ENCODE measurements at places on chromosomes 5 and 9.

DNA sequence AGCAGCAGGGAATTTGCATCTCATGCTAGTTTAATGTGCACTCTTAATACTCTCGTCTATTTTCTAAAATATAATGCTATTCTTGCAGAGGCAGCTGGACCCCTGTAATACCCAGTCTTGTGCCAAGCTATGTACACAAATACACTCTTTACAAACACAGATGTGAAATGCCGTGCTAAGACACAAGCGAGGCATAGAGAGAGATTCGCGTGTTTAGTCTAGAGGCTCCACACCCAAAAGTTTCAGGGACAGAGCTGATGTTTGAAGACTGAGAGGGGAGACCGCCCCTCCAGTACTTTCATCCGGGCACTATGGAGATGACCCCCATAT is 1.2 kb downstream of the DPYSL3 start:
- no peak for DNase-seq

DNA sequence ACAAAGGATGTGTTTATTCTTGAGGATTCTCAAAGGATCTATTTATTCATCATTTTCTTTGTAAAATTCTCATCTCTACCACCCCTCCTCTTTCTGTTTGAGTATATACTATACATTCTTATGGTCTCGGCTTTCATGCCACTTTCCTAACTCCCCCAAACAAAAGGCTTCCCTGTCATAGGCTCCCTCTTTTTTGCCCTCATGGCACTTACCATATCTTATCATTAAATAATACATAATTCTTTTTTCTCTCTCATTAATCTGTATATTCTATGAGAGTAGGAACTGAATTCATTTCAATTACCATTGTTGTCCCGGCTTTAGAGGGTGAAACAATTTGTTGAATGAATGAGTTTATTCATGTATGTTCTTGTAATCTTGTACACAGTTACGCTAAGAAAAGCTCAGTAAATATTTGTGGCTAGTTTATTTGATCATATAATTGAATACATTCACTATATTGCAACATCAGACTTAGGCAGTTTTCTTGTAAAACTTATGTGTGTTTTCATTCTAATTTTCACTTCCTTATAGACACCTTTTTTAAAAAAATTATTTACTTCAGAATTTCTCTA is 254.6 kb downstream of the EDIL3 start:
- DNase-seq, result no peak

DNA sequence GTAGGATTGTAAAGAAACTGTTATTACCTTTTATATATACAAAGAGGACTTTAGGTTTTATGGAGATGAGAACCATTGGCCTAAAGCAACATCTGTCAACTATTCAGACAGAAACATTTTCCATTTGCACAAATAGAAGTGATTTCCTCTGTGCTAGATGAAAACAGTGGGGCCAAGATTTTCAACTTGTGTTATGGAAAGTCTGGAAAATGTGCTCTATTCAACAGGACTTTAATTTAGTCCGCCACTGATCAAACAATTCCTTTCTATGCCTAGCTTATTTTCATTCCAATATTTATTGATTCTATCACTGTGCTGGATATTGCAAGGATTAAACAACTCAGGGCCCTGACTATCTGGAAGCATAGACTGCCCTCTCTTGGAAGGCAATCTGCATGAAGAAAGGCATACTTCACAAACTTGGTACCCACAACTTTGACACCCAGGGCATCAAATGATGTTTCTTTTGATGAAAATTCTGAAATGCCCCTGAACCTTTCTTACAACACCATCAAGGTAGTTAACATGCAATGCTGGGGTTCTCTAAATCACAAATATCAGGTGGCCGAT is 126.6 kb upstream of the HMHB1 start:
- DNase-seq, result no peak

GRCh38 chr5:172749076-172749475 is 21.9 kb downstream of the DUSP1 start:
- DNase-seq, result no peak

DNA sequence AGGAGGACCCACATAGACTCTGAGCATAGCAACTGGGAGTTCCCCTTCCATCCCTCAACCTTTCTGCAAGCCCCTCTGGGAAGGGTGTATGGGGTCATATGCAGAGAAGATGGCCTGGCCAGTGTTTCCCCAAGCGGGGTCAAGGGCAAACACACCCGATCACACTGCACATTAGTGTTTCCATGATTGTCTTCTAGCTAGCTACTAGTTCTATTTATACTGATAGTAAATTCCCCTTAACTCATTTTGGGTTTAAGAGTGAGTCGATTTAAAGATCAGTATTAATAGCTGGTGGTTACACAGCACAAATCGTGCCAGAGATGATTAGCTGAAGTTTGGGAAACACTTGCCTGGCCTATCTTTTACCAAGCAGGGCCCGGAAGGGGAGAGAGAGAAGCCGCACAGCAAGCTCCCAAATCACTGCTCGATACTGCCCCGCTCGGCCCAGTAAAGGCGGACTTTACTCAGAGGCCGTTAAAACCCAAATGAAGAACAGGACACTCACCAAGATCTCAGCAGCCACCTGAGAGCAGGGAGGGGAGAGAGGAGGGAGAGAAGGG is 29.4 kb upstream of the TNIP1 start:
- no peak for DNase-seq

DNA sequence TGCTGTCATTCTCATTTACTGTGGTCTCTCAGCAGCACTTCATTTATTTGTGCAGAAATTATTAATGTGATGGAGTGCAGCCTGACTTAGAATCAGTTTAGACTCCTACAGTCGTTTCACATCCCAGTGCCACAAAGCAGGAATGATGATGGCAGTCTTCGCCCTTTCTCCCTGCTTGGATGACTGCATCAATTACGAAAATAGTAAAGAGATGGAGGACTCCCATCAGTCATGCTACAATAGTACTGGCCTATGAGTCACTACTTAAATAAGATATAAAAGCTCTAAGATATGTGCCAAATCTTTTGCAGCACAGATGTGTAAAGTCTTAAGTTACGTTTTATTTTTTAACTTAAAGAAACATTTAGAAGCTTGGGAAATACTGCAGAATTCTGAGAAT is 263.9 kb downstream of the CHSY3 start:
- no peak for DNase-seq

- no peak for DNase-seq
These were observed 5.2 kb upstream of the CEL start for GRCh38 chr9:133056533-133056932.

GRCh38 chr5:56648460-56649034 is 166.8 kb upstream of the MAP3K1 start:
- DNase-seq, result no peak

DNA sequence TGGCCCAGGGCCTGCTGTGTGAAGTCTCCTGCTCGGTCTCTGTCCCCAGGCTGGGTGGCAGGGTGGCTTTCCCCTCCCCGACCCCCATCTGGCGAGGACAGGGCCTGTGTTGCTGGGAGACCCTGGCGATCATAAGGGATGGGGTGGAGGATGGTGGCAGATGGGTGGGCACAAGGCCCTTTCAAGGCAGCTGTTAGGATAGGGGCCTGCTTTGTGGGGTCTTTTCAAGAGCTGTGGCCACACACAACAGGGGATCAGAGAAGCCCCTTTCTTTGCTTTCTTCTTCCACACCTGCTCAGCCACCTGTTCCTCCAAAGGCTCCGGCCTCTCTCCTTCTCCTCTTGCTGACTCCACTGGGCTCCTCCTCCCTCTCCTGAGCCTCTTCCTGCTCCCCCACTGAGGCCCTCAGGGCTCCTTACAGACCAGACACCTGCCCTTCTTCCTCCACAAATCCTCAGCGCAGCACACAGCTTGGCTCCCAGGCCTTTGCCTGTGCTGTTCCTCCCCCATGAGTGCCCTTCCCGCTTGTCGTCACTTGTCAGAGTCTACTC is 15.0 kb upstream of the NEURL1B start:
- DNase-seq, result no peak

GRCh38 chr5:61342071-61342501 is 10.0 kb downstream of the ZSWIM6 start:
- no peak for DNase-seq

DNA sequence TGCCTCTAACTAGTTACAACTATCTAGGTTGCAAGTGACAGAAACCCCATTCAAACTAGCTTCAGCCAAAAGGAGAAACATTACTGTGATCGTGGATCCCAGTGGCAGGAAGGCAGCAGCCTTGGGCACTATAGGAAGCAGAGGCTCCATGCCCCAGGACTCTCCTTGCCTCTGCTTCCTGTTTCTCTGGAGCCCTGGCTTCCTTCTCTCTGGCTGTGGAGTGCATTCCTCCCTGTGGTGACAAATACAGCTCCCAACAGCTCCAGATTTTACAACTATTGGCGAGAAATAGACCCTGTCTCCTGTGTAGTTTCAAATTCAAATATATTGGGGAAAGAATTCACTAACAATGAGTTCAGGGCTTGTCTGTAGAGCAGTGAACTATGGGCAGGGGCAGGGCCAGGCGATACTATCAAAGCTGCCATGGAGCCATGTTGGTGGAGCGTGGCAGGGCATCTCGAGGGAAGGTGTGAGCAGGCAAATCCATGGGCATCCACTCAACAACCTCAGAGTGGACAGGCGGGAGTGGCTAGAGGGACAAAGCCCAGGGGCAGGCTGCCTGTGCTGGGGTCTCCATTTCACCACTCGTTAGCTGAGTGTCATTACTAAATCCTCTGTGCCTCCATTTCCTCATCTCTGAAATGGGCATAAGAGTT is 189.5 kb downstream of the ERCC6L2 start:
- DNase-seq, result no peak

DNA sequence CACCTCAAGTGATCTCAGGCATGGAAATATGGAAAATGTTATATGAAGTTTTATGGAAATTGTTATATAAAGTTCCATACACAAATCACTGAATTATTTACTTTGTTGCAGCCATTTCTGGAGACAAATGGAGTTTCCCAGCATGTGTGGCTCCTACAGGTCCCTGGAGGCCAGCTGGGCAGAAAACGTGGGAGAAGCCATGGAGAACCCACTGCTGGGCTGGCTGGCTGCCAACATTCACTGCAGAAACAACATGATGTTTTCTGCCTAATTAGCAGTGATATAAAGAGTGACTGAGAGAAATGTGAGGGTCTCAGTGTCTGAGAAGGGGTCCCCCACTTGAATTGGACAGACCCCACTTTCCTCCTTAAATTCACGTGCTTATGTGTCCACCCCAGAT is 208.8 kb upstream of the IRX2 start:
- DNase-seq, result no peak

DNA sequence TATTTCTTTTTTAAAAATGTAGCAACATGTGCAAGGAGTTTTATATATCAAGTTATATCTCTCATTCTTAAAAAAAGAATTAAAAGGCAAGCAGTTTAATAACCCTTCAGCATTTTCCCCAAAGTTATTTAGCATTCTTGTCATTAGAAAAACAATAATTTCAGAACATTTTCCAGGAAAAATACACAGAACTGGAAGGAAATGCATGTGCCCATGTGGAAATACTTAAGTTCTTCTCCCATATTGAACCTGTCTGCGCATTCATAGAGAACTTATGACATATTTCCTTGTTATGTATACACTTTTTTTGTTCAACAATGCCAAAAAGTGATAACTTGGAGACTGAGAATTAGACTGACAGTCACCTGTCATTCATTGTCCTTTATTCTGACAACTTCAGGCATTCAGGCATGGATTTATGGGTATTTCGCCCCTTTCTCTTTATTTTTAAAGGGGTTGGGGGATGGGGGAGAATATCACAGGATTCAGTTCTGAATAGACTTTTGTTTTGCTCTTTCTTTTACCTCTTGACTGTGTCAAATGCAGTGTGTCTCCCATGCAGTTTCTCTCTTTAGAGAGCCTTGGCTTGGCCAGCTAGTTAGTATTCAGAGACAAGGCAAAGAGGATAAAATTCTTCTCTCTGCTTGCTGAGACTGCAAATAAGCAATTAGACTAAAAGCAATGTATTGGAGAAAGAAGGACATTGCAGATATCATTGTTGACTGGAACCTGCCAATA is 701.0 kb downstream of the NR2F1-AS1 start:
- no peak for DNase-seq

GRCh38 chr5:66507106-66507505 is 89.1 kb upstream of the MAST4 start:
- DNase-seq, result no peak

- no peak for DNase-seq
These were observed 39.2 kb downstream of the GRAMD2B start for GRCh38 chr5:126462239-126463014.

GRCh38 chr5:148372166-148372725 is 11.5 kb upstream of the FBXO38 start:
- no peak for DNase-seq

DNA sequence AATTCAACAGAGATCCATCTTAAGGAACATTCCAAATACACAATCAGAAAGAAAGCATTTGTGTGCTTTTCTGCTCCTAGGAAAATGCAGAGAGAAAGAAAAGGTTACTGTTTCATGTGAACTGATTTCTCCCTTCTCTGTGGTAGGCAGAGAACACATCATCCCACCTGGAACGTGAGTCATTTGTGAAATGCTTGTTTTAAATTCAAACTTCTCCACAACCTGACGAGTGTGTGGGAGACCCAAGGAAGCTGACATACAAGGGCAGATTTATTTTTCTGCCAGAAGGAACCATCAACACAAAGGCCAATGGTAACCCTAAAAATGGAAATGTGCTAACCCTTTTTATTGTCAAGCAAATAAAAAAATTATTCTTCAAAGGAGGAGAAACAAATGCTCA is 156.4 kb downstream of the EFNA5 start:
- DNase-seq, result no peak

- peak; percentile 52 for DNase-seq
These were observed 3.7 kb upstream of the STXBP1 start for GRCh38 chr9:127608104-127608966.

GRCh38 chr5:35237580-35238376 is 7.5 kb upstream of the PRLR start:
- no peak for DNase-seq

DNA sequence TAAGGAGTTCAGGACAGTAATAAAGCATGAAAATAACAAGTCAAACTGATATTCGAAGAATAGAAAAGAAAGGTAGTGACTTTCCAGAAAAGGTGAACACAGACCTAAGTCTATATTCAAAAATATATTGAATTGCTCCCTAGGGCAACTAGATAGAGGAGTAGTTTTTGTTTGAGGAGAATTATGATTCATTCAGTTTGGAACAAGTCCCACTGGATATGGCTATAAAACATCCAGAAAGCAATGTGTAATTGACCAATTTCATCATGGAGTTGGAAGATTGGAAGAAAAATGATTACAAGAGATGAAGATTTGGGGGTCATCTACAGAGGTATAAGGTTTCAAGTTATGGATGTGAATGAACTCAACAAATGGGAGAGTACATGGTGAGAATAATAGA is 117.5 kb upstream of the ZNF462 start:
- DNase-seq, result no peak

GRCh38 chr9:35962126-35962906 is 4.4 kb upstream of the OR2S2 start:
- DNase-seq, result no peak

DNA sequence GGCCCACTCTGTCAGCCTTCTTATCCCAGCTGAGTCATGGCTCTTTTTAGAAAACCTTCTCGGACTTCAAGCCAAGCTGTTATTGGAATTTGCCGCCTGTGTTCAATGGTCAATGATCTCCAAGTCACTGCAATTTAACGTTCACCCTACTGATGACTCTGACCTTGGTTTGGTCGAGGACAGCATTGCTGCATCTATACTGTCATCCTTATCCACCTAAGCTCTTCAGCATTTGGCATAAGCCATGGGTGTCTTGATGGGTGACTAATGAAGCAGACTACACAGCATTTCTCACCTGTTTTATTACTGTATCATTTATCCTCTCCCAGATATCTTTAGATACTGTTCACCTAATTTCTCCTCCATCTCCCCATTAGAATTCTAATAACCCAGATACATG is 5.6 kb upstream of the HSPB3 start:
- DNase-seq, result no peak
